ENCODE measurements at places on chromosomes 4 and X.

- DNase-seq = no peak
These were observed 357.7 kb downstream of the BCOR start for GRCh38 chrX:39740078-39740477.

GRCh38 chrX:10243106-10243505 is 86.3 kb downstream of the CLCN4 start:
- DNase-seq = no peak

DNA sequence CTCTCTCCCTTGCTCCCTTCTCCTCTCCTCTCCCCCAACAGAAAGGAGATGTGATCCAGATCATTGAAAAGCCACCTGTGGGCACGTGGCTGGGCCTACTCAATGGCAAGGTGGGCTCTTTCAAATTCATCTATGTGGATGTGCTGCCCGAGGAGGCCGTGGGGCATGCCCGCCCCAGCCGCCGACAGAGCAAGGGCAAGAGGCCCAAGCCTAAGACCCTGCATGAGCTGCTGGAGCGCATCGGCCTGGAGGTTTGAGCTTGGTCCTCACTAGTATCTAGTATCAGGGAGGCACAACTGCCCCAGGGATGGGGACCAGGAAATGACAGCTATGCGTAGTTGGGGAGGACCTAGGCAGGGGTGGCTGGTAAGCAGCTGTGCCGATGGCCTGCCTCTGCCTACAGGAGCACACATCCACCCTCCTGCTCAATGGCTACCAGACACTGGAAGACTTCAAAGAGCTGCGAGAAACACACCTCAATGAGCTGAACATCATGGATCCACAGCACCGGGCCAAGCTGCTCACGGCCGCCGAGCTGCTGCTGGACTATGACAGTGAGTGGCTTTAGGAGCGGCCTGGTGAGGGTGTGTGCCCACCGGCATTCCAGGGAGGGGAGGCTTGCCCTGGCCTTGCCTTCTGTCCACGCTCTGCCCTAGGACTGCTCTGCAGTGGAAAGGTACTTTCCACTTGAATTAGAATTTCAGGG is 13.0 kb downstream of the SASH3 start:
- no peak for DNase-seq

DNA sequence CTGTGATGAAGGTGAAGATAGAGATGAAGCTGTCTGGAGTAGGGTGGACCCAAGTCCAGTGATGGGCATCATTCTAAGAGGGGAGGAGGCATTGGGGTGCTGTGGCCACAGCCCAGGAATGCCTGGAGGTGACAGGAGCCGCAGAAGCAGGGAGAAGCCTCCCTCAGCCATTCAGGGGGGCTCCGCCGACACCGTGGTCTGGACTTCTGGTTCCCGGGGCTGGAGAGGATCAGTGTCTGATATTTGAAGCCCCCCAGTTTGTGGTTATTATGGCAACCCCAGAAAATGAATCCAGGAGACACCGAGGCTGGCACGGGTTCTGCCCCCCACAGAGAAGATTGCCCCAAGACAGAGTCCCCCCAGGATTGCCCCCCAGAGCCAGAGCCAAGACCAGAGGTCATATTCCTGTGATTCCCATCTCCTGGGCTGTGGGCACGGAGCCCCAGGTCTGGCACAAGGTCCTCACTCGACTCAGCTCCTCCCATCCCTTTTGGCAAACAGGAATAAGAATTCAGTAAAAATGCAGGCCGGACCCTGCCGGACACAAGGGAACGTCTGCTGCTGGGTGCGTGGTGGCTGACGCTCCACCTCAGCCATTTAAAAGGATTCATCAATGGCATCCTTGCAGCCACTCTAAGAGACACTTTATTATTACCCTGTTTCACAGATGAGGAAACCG is 116.6 kb downstream of the CPZ start:
- no peak for DNase-seq

- no peak for DNase-seq
These were observed 48.0 kb upstream of the NAP1L5 start for GRCh38 chr4:88745581-88746163.

GRCh38 chr4:59102311-59102710 is 1992.1 kb upstream of the IGFBP7 start:
- no peak for DNase-seq

DNA sequence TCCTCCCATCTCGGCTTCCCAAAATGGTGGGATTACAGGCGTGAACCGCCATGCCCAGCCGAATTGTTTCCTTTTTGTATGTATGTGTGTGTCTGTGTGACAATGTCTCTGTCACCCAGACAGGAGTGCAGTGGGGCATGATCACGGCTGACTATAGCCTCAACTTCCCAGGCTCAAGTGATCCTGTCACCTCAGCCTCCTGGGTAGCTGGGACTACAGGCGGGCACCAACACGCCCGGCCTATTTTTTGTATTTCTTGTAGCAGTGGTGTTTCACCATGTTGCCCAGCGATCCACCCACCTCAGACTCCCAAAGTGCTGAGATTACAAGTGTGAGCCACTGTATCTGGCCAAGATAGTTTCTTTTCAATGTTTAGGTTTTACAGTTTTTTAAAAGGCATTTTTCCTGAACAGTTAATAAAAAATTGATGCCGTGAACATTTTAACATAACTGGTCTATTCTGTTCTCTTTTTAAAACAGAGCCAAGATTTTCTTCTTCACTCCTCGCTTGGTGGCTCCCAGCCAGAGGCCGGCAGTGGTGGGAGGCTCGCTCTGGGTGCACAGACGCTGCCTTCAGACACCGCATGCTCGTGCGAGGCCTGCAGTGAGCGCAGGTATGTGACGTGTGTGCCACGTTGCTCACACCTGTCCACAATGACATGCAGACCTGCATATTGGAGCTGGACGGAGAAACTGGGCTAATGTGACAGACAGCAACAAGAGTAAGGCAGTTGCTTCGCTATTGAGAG is 88.5 kb downstream of the FAM193A start:
- DNase-seq = no peak

- DNase-seq = no peak
These were observed 95.9 kb downstream of the PDS5A start for GRCh38 chr4:39881789-39882188.

DNA sequence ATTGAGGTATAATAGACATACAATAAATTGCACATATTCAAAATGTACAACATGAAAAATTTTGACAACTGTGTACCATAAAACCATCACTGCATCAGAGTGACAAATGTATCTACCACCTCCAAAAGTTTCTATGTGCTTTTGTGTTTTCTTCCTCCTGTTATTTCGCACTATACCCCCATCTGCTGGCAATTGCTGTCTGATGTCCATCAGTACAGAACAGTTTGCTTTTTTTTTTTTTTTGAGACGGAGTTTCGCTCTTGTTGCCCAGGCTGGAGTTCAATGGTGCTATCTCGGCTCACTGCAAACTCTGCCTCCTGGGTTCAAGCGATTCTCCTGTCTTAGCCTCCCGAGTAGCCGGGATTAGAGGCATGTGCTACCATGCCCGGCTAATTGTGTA is 154.3 kb upstream of the GIMD1 start:
- DNase-seq = no peak

- DNase-seq = peak; percentile 26
These were observed 35.3 kb upstream of the WAS start for GRCh38 chrX:48648336-48648751.

- DNase-seq = no peak
These were observed 132.8 kb upstream of the KLF3 start for GRCh38 chr4:38531141-38531727.

- DNase-seq = no peak
These were observed 207.8 kb upstream of the KIT start for GRCh38 chr4:54449999-54450398.

DNA sequence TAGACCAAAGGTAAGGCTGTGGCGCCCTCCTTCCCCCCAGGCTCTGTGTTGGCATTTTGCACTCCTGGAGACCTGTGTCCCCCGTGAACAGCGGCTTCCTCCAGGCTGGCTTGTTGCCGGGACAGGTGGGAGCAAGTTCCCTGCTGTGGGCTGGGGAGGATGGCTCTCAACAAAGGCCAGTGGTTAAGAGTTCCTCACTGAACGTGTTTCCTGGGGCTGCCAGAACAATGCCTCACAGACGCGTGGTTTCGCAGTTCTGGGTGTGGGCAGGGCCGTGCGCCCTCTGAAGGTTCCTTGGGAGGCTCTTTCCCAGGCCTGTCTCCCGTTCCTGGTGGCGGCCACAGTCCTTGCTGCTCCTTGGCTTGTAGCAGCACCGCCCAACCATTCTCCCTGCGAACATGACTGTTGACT is 33.4 kb downstream of the NELFA start:
- no peak for DNase-seq

DNA sequence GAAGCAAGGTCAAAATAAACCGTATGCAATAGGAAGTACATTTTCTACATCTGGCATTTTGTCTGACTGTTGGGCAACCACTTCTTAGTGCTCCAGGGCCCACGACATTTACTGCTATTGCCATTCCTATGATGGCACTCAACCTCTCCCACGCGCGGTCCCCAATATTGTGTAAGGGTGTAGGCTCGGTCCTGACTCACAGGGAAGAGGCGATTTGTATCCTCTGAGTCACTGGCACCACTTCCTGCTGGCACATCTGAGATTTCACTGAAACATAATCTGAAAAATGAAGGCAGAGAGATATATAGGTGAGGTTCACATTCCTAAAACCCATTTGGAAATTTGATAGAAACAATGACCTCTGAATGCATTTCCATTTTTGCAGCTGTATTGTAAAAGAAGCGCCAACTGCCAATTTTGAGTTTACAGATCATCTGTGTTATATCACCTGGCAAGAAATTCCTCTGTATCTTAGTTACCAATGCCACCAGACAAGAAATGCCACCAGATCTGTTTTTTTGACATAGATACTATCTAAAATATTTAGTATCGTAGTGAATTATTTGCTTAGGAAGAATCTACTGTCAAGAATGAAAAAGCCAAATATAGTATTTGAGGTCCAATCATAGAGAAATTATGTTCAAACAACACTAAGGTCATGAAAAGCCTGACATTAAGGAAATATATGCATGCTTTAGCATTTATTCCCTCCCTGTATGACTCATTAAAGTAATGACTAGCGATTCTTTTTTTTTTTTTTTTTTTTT is 9.8 kb downstream of the EREG start:
- no peak for DNase-seq

- no peak for DNase-seq
These were observed 84.0 kb downstream of the NHSL2 start for GRCh38 chrX:71994601-71995000.

DNA sequence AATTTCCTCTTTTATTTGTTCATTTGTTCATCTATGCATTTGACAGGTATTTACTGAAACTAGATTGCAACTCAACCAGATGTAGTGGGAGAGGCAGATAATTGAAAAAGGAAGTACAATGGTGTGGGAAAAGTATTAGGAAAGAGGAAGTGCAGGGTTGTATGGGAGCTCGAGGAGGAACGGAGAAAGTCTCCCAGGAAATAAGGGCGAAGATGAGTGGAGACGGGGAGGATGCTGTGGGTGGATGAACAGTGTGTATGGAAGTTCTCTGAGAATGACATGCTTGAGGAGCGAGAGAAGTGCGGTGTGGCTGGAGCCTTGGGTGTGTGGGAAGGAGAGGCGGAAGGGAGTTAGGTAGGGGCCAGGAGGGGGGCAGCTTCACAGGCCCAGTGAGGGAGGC is 87.5 kb upstream of the DHX15 start:
- no peak for DNase-seq

DNA sequence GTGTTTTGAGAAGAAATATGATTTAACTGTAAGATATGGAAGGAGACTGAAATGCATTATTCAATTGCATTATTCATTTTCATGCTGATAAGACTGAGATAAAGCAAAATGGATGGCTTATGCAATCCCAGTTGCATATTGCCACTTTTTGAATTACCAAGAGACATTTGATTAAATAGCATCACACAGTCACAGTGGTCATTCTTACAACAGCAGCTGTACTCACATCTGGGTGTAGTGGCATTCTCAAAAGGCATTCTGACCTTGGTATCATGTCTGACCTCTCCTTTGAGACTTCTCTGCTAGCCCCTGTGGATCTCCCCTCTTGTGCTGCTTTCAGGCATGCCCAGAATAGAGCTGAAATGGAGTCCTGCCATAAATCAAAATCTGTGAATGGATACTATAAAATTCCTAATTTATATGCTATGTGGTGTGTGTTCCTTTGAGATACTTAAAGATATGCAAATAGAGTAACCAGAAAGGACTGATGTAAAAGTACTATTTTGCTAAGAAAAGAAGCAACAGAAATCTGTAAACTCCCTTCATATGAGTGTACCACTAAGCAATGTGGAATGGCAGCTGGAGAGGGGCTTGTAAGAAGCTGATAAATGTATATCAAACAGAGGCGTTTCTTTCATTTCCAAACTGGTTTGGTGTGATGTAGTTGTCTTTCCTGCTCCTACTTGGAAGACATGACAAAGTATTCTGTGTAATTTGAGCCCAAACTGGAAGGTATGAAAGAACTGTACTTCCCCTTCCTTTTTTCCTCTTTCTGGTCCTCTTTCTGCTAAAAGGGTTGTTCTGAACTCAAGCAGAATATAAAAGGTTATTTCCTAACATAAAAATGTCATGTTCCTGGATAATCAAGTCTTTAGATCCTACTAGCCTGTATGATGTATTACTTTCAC is 25.4 kb upstream of the METAP1 start:
- DNase-seq = no peak

DNA sequence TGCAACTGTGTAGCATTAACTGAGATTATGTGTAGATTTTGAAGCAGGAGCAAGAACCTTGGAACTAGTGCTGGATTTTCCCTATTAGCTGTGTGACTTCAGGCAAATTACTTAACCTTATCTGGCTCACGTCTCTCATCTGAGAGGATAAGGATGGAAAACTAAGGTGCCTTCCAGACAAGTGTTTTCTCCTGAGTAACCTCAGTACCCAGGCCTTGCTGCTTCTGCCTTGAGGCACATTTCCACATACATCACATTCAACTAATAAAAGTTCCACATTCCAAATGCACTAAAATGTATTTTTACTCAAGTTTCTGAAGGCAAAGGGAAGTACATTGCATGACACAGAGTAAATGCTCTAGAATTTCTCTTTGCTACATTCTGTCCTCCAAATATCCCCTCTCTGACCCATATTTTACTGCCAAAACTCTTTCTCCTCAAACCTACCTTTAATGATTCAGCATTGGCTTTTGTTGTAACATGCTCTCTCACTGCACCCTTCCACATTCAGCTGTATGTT is 195.4 kb upstream of the ADGRL3 start:
- DNase-seq = no peak

GRCh38 chr4:70504733-70505132 is 13.6 kb upstream of the AMTN start:
- DNase-seq = no peak

- DNase-seq = no peak
These were observed 27.5 kb upstream of the CXCL13 start for GRCh38 chr4:77578145-77578544.

GRCh38 chr4:1027915-1028238 is 16.5 kb downstream of the FGFRL1 start:
- no peak for DNase-seq

DNA sequence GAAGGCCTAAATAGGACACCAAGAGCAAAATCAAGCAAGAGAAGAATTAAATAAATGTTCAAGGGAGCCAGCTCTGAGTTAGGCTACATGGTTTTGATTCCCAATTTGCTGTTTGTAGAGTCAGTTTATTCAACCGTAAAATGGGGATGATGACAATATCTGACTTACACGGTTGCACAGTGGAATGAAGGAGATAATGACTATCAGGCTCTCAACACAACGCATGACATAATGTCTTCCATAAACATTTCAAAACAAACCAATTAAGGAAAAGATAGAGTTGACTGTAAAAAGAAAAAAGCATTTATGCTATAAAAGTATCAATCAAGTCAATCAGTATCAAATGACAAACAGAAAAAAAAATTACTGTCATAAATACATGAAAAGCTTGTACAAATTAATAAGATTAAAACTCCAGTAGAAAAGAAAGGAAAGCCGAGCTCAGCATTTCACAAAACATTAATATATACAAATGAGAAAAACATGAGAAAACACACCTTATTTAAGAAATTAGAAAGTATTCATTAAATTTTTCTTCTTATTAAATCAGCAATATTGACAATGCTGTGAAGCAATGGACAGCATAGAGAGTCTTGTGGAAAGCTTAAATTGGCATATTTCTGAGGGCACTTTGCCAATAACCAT is 179.0 kb downstream of the SCFD2 start:
- no peak for DNase-seq

Data from posterior cingulate gyrus (tissue), 11 donors.